ENCODE measurements at places on chromosomes 2 and 18. TPM values are rescaled to one million over a fixed set of nuclear protein-coding genes. Genes with fewer than 3 reads are reported as not detected.

Gene RND3
- polyA plus RNA-seq: 17.4 TPM

Gene XIRP2
- polyA plus RNA-seq: 0.28 TPM

Gene ALPI
- polyA plus RNA-seq: 19.9 TPM

Gene MAL
- 0.49 TPM for polyA plus RNA-seq

Gene FAP
- polyA plus RNA-seq: 23.5 TPM

Gene HTR2B
- polyA plus RNA-seq: 2.8 TPM

Gene NTSR2
- not detected for polyA plus RNA-seq

Gene SLC66A3
- 28.8 TPM for polyA plus RNA-seq

Gene PARD6G
- polyA plus RNA-seq: 0.38 TPM

All from aorta (tissue), 5 donors.